ENCODE measurements at places on chromosomes 7 and 10.

- no peak for DNase-seq
Observed at GRCh38 chr7:66697449-66698438, 42.8 kb upstream of the RABGEF1 start.

DNA sequence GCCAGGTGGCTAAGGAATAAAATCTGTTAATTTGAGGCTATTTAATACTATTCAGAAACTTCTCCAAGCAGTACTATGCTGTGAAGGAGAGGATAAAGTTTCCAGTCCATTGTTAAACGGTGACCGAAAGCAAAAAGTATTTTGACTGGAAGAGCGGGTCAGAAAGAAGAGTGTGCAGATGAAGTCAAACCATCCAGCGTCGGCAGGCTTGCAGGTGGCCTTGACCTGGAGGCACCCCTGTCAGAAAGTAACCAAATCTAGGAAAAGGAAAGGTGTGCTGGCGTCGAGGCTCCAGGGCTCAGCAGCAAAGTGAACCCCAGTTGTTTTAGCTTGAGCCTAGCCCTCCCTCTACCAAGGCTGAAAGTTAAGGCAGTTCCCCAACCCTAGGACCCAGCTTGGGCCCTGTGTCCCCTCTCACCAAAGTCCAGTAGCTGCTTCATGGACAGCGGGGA, 544 bp downstream of the PDK4 start:
- DNase-seq: no peak

GRCh38 chr7:36944838-36945237, 220.5 kb upstream of the AOAH start:
- no peak for DNase-seq

GRCh38 chr7:142066536-142066935, 45.0 kb upstream of the MGAM2 start:
- DNase-seq: no peak

GRCh38 chr7:158530800-158531609, 56.6 kb downstream of the PTPRN2 start:
- no peak for DNase-seq

All from stimulated activated naive CD4-positive, alpha-beta T cell treated with Interleukin-2 at 50 U/mL for 16 hours (primary cell).